ENCODE measurements at places on chromosomes 11 and 22.

GRCh38 chr11:15663777-15664218, 549.1 kb downstream of the INSC start:
- no peak for DNase-seq

DNA sequence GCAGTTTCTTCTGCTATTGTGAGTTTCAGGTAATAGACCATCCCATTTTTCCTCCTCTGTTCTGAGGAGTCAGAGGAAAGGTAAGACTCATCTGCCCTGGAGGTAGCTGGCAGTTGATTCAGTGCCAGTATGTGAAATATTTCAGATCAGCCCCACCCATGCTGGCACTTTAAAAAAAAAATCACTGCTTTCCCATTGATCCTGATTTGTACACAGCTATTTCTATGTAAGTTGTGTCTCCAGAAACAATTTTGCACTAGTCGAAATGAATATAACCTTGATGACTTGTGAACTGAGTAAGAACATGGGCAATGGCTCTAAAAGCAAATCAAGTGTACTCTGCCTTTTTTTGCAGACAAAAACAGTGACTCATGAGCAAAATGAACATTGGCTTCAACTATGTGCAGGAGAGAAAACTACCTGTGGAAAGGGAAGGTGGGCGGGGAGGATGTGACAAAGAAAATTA, 82.0 kb upstream of the OR5AK2 start:
- no peak for DNase-seq

- no peak for DNase-seq
Measured at GRCh38 chr22:46135611-46136485, 14.5 kb upstream of the PPARA start.

DNA sequence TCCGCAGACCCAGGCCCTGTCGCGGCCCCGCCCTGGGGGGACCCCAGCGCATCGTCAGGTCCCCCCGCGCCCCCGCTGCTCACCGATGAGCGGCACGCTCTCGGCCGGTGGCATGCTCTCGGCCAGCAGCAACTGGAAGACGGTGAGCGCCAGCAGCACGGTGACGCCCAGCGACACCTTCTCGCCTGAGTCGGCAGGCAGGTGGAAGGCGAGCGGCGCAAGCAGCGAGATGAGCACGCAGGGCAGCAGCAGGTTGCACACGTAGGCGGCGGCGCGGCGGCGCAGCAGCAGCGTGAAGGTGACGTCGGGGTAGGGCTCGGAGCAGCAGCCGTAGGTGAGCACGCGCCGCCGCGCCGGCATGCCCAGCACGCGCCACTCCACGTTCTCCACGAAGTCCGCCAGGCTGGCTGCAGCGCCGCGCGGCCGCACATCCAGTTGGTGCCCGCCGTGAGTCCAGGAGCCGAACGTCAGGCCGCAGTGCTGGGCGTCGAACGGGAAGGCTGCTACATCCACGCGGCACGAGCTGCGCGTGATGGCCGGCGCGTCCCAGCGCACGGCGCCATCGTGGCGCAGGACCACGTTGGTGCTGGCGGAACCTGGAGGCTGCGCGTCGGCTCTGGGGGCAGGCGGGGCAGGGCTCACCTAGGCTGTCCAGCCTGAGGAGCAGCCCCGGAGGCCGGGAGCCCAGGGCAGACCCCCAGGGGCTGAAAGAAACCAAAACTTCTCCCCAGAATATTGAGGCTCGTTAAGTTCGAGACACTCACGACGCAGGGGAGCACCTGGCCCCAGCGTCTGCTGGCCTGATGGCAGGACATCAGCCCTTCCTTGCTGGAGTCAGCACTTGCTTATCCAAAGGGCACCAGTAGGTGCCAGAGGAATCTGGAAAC, 3.8 kb downstream of the CHRNA10 start:
- DNase-seq, result no peak

DNA sequence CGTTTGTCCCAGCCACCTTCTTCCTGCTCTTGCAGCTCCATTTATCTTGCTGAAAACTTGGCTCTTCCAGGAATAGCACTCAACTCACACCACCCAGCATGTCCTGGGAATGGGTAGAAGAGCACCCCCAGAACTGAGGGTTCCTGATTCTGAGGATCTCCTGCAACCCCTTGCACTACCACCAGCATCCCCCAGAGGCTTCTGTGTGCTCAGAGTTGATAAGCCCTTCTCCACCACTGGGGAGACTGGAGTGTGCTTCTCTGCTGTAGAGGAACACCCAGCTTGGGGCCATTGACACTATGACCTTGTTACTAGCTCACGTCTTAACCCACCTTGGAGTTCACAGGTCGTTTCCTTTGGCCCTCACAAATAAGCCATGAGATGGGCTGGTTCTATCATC, 121.0 kb downstream of the GRIK4 start:
- no peak for DNase-seq

- no peak for DNase-seq
Measured at GRCh38 chr11:1854949-1855885, 2.3 kb downstream of the LSP1 start.

DNA sequence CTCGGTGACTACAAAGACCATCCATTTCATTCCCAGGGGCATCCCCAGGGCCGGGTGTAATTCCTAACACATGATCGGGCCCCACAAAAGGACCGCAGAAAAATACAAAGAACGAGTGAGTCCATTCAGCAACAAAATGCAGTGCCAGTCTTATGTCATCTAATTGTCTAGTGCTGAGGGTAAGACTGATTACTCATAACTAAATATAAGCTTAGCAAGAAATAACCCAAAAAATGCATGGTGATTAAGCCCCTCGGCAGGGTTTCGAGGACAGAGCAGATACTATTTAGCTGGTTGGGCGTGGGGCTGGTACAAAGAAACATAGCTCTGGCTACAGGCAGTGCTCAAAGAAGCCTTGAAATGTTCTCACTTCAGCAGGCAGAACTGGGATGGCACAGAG, 1078.9 kb downstream of the OPCML start:
- DNase-seq, result no peak

DNA sequence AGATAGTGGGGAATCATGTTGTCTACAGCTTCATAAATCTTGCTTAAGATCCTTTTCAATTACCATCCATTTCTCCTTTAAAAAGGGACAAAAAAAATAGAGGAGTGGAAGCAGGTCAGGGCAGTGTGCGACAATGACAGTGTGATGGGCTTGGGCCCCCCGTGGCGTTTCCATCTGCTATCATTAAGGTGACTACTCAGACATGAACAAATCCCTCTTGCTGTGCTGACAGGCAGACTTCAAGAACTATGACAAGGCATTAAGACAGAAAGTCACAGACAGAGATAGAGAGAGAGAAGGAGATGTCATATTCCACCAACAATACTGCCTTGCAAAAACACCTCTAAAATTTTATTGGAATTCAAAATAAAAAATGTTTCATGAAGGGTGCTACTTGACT, 263.2 kb downstream of the DCDC1 start:
- no peak for DNase-seq

Data from H54 (cell line).